Stimulated activated CD4-positive, alpha-beta T cell treated with anti-CD3 and anti-CD28 coated beads, Interleukin-2, amount 100 ng/mL, for 4 hours (primary cell): ENCODE measurements at places on chromosomes 3 and 15.

DNA sequence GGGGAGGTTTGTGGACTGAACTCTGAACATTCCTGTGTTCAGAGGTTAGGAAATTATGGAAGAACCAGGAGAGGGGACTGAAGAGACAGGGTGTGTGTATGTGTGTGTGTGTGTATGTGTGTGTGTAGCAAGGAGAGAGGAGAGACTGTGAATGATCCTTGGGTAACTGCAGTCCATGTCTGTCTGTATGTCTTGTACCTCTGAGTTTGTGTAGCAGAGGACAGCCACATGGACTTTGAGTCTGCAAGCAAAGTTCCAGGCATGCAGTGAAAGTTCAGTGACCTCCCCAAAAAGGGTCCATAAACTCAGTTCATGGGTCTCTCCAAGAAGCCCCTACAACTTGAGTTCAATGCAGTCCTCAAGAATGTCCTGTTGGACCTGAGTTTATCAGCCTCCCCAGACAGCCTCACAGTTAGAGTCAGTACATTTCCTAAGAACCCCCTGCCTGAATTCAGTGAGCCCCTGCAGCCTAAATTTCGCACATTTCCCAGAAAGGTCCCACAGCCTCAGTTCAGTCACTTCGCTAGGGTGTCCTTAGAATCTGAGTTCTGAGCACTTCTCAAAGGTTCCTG lies 28.3 kb upstream of the HERC1 start:
- no peak for DNase-seq

DNA sequence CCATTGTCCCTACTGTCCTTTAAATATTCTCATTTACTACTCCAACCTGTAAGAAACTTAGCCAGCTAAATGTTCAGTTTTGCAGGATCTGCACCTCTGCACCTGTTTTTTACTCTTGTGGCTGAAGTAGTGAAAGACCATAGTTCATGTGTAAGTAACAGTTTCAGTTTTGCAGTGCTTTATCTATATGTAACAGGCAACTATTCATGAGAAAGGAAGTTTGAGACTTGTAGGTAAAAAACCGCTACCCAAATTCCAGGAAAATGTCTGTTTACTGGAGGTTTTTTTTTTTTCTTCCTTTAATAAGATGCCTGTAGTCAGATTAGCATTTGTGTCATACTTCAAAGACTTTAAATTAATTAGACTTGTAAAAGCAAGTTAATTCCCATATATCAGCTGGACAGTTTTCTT lies 25.4 kb upstream of the MBNL1 start:
- no peak for DNase-seq

DNA sequence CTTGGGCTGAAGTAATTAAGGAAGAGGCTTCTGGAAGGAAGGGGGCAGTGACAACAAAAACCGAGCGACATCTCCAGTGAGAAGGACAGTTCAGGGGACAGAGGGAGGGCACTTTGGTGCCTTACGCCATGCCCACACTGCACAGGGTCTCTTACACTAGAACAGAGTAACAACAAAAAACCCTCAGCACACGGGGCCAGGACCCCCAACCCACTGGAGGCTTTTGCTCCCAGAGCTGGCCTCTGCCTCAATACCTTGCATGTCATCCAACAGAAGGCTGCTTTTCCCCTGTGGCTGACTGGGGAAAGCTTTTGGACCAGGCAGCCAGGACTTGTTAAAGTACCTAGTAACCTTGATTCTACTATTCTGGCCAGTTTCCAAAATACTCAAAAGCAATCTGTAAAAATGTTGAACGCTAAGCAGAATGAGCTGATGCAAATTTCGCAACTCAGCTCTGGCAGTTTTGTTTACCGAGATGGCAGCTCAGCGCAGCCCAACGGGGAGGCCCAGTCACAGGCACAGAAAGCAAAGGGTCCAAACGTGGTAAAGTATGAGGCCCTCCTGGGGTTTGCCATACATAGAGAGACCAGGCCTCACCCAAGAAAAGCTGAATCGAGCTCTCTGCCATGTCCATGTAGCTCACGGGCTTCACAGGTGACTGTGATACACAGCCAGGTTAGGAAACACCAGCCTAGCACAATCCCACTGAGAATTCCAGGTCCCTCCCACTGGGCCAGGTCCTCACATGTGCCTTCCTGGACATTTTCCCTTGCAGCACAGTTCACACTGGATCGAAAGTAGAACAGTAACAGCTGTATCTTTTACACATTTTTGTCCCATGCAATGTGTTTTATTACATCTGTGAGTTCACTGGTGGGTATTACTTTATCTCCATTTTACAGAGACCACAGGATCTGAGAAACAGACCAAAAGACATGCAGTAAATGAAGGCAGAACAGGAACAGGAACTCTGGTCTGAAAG lies 6.0 kb downstream of the CHCHD4 start:
- no peak for DNase-seq

GRCh38 chr3:142946861-142947260 lies 16.6 kb downstream of the PAQR9 start:
- no peak for DNase-seq

- DNase-seq = no peak
These were observed 83.6 kb downstream of the BDH1 start for GRCh38 chr3:197472151-197472550.

DNA sequence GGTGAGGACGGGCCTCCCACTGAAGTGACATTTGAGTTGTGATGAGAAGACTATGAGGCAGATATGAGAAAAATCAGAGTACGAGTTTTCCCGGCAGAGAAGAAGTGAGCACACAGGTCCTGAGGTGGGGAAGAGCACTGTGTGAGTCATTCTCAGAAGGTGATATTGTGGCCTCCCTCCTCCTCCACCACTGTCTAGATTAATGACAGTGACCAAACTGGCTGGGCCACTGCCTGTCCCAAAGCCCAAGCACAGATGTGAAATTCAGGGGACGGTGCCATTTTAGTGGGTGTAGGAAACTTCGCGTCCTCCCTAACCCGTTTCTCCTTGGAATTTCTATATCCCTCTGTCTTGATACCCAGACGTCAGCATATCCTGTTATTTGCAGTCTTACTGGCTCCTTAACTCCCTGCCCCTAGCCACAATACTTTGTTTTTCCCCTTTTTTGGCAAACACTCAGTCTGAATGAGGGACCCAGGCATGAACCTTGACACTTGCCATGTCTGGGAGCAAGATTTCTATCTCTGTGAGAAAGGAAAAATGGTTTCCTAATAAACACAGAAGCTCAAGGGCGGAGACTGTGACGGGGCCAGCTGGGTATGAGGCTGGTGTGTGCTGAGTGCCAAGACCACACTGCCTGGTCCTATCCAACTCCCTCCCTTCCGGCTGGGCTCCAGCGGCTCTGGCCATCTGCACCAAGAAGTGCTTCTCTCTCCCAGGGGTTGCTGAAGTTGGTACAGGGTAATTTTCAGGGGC lies 15.2 kb downstream of the PRICKLE2 start:
- no peak for DNase-seq

GRCh38 chr3:167151636-167152035 lies 228.5 kb downstream of the ZBBX start:
- no peak for DNase-seq

- DNase-seq = no peak
These were observed 39.3 kb downstream of the EDEM1 start for GRCh38 chr3:5226783-5227182.

GRCh38 chr15:60223176-60223575 lies 174.6 kb downstream of the ANXA2 start:
- no peak for DNase-seq
